ENCODE measurements at places on chromosomes 11 and 22.

DNA sequence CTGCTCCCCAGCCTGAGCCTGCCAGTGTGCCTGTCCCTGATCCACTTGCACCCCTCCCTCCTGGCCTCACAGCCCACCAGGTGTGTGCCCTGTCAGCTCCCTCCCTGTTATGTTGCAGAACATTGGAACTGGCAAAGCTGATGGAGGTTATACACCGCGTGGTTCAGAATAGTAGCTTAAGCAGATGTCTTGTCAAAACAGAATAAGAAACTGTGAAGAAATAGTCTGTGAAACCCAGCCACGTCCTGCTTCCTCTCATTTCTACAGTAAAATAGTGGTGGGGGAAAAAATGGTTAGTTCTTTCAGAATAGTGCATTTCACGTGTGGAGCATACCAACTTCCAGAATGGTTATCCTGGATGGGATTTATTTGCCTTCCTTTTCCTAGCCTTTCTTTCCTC lies 161.2 kb upstream of the NAV2 start:
- no peak for DNase-seq

- no peak for DNase-seq
Observed at GRCh38 chr11:44446996-44447771, 118.3 kb upstream of the CD82 start.

DNA sequence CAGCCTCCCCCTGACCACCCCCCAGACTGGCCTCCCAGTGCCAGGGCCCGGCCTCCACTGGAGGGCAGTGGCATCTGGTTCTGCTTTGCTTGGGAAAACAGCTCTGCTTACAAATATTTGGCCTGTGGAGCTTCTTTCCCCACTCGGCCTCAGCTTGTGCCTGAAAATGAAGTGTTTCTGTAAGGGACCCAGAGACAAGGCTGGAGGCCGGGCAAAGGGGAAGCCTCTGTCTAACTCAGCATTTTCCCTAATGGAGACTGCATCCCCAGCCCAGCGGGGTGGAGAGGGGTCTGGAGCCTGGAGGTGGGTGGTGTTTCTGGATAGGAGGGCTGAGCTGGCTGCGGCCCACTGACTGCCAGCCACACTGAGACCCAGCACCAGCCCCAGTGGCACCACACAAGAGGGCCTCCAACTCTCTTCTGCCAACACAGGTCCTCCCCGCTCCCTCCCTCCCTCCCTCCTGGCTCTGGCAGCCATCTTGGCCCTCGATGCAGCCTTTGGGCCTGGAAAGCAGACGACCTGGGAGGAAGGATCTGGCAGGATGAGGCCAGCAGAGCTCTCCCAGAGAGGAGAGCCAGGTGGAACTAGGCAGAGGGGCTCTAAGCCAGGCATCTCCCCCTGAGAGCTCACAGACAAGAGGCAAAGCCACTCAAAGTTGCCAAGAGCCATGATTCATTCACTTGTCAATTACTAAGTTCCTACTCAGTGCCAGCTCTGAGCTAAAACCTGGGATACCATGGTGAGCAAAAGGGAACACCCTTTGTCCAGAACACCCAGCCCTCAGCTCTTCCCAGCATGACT lies 77.1 kb upstream of the CD82 start:
- no peak for DNase-seq

- DNase-seq: no peak
Observed at GRCh38 chr11:44955015-44955738, 4.5 kb upstream of the TP53I11 start.

DNA sequence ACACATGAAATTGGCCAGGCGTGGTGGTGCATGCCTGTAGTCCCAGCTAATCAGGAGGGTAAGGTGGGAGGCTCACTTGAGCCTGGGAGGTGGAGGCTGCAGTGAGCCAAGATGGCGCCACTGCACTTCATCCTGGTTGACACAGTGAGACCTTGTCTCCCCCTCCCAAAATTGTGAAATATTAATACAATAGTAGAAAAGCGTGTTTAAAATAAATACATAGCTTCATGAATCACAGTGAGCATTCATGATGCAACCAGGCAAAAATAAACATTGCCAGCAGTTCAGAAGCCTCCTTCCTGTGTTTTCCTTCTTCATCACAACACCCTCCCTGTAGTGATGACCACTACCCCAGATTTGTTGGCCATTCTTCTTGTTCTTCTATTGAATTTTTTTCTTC lies 4.3 kb upstream of the TEAD1 start:
- DNase-seq: no peak

- no peak for DNase-seq
Observed at GRCh38 chr11:76824980-76825725, 35.6 kb upstream of the ACER3 start.

- no peak for DNase-seq
Observed at GRCh38 chr11:4508886-4509285, 26.4 kb downstream of the OR52K1 start.

GRCh38 chr22:19958083-19959042 lies 16.7 kb upstream of the TXNRD2 start:
- DNase-seq: no peak

DNA sequence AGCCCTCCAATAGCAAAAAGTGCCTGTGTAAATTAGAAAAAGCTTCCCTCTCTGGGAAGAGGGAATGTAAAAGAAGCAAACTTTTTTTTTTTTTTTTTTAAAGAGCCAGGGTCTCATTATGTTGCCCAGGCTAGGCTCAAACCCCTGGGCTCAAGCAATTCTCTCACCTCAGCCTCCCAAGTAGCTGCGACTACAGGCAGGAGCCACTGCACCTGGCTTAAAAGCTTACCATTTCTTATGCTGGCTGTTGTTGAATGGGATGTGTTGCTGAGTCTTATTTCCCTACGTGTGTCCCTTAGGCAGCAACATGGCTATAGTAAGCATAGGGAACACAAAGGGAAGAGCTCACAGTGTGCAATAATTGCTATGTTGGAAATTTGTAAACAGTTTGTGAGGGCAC lies 225.5 kb upstream of the CCDC90B start:
- no peak for DNase-seq

- no peak for DNase-seq
Observed at GRCh38 chr11:12569499-12570425, 104.5 kb upstream of the TEAD1 start.

GRCh38 chr11:69611548-69612526 lies 29.1 kb upstream of the CCND1 start:
- no peak for DNase-seq

DNA sequence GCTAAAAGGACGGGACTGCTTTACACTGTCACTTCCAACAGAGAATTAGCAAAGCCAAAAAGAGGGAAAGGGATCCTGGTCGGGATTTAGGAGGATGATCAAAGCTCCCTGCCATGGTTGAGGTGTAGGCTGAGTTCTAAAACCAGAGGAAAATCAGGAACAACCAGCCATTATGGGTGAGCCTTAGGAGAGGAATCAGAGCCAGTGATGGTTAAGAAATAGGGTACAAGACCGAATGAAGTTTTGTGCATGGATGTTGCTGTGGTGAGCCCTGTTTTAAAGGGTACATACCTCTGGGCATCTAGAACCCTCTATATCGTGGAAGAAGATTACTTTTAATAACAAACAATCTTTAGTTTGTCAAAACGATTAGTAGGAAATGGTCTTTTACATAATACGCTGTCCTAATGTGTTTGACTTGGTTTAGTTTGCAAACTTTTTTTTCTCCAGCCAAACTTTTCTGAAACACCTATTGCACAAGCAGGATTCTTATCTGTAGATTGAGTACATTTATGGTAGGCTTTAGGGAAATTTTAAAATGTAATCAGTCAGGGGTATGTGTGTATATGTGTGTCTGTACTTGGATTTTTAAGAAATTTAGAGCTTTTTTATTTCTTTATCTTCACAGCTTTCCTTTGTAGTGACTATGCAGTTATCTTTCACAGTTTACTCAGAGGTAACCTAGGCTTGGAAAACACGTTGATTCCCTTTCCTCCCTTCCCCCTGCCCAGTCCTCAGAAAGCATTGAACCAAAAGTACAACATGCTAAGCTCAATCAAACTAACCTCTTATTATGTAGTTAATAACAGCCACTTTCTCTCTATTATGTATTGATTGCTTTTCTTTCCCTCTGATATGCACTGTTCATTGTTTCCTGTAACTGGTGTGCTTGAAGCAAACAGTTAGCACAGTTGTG lies 26.8 kb downstream of the TRIM44 start:
- DNase-seq: peak; percentile 26

GRCh38 chr11:72626414-72626936 lies 47.7 kb downstream of the PDE2A start:
- DNase-seq: no peak

DNA sequence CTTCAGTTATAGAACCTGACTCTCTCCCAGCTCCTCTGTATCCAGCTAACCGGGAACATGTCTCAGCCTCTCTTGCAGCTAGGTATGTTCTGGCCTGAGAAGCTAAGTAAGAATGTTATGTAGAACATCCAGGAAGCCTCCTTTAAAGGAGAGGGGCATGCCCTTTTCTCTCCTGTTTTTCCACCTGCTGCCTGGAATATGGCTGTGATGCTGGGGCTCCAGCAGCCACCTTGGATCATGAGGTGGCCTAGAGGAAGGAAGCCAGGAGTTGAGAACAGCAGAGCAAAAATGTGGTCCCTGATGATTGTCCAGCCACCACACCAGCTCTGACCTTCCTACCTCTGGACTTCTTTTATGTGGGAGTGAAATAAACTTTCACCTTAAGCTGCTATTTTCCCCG lies 117.6 kb downstream of the MPPED1 start:
- DNase-seq: no peak

All from Caco-2 (cell line).